T follicular helper cell (primary cell): ENCODE measurements at places on chromosomes 6 and 20.

GRCh38 chr20:59939052-59939878 lies 840 bp downstream of the PPP1R3D start:
- DNase-seq: no peak

DNA sequence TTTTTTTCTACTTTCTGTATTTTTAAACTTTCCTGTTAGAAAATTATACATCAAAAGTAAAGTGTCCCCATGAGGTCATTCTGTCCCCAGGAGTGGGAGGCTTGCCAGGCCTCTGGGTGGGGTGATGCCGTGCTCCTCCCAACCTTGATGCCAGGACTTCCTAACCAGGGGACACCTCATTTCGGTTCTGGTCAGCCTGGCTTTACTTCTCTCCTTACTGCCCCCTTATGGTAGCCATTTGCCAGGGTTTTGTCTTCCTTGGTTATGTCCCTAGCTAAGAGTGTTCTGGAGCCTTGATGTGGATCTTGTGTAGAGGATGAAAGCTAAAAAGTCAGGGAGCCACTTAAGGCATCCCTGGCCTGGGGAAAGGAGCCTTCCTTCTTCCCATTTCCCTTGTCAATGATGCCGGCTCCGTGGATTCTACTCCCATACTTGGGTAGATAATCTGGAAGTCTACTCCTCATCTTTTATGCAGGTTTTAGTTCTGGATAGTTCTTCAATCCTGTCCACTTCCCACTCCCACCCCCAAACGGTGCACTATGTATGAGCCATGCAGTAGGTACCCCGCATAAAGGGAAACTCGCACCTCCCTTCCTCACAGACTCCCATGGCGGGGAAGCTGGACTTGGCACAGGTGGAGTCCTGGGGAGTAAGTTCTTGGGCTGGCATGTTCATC lies 164.1 kb upstream of the SALL4 start:
- no peak for DNase-seq

- no peak for DNase-seq
Measured at GRCh38 chr6:85458184-85458583, 8.3 kb downstream of the NT5E start.

DNA sequence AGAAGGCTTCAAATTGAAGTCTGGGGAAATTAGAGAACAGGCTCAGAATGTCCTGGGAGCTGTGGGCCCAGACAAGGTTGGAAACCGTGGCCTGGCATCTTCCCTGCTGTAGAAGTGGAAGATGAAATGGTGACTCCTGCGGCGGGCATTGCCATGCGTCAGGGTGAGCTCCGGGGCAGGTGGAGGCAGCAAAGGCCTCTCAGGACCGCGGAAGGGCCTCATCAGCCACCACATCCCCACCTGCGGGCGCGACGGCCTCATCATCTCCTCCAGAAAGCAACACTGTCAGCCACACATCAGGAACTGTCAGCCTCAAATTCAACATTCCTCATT lies 161.7 kb downstream of the SYNDIG1 start:
- DNase-seq: no peak

DNA sequence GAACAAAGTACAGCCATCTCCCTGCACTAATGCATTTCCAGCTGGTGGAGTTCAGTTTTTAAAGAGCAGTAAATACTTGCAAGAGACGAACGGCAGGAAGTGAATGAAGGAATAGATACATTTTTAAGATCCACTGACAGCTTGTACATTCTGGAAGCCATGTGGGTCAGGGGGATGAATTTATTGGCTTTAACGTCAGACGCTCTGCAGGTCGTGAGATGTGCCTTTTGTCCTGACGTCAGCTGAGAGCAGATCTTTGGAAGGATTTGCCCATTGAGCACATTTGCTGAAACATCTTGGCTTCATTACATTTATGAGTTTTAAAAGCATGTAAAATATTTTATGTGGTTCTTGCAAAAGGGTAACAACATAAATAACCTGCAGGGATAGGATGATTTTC lies 29.5 kb upstream of the SALL4 start:
- DNase-seq: no peak

- DNase-seq: no peak
Measured at GRCh38 chr6:91654357-91654756, 1067.5 kb upstream of the MAP3K7 start.

- DNase-seq: no peak
Measured at GRCh38 chr20:37649017-37649416, 44.8 kb upstream of the CTNNBL1 start.

DNA sequence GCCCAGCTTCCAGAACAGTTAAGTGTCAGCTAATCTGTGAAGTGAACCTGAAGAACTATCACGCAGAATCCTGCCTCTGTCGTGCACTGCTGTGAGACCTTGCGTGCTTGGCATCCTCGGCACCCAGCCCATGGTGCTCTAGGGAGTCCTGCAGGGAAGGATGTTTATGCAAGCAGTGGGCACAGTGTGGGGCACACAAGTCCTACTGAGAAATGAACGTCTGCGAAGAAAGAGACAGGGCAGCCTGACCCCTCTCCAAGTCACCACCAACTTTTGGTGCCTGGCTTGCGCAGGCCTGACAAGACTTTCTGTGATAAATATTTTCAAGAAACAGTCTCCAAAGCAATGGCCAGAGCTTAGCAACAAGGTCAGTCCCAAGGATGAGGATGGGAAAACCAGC lies 68.0 kb downstream of the MYH7B start:
- DNase-seq: no peak

DNA sequence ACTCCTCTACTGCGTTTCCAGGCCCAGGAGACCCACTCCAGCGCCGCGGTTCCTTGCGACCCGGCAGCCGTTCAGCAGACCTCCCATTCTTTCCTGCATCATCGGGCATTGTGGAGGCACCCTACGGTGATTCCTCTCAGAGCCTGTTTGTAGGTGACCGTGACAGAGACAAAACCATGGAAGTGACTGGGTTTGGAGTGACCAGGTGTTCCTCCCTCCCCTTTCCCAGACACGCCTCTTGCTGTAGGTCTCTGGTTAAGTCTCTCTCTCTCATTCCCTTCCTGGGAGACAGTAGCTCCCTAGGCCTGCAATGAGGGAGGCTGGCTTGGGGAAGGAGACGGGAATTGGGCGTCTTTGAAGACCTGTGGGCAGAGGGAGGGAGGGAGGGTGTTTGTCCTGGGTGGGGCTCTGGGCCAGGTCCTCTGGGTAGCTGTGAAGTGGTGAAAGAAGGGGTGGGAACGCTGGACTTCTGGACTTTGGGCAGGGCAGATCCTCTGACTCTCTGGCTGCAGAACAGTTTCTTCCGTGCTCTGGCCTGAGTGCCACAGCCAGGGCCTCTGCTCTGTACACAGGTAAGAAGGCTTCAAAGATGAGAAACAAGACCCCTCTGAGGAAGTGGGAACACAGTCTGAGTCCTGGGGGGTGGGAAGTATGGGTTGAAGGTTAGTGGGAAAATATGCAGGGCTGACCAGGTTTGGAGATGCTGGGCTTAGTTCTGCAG lies 763 bp downstream of the KLC4 start:
- DNase-seq: no peak

- no peak for DNase-seq
Measured at GRCh38 chr20:49237531-49237930, 18.3 kb downstream of the DDX27 start.

GRCh38 chr6:75171567-75171966 lies 34.3 kb downstream of the COL12A1 start:
- DNase-seq: no peak

DNA sequence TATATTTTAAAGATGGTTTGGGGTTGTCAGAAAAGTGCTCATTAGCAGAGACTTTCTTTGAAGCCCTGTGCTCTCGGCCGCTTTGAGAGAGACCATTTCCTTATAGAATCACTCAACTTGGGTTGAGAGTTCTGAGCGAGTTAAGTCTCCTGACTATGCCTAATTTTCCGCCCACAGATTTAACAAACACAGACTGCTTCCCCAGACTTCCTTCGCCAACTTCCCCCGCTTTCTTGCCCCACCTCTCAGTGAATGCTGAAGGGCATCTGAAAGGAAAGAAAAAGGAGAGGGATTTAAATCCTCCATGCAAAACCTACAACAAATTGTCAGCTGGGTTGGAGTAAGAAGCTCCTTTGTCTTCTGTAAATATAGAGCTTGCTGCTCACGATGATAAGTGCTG lies 224.0 kb downstream of the EYA2 start:
- no peak for DNase-seq

GRCh38 chr6:98033617-98034016 lies 750.6 kb upstream of the MMS22L start:
- DNase-seq: no peak
